ENCODE measurements at places on chromosomes 6 and 20.

DNA sequence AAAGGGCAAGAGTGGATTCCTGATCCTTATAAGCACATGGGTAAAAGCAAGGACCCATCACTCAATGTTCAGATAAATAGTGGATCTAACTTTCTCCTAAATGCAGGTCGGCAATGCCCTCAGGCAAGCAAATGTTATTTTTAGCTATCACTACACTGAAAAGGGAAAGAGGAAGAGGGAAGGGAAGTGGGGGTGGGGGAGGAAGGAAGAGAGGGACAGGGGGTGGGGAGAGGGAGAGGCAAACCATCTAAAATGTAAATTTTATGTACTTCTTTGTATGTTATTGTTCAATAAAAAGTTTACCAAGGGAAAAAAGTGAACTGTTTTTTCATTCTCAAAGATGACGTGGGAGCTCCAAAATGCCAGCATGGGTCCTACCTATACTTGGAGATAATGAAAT lies 44.2 kb downstream of the CHD6 start:
- H3K4me1 ChIP-seq: peaks cover 50% of the 10 kb centered on the region
- H3K4me3 ChIP-seq: peak overlapping the region; percentile 39
- peak overlapping the region; percentile 78 for H3K27ac ChIP-seq
- H3K36me3 ChIP-seq: peaks cover 4% of the 10 kb centered on the region
- no peaks in the 10 kb centered on the region for H3K27me3 ChIP-seq

- H3K36me3 ChIP-seq: peaks cover 14% of the 10 kb centered on the region
- peak; percentile 75 for DNase-seq
Measured at GRCh38 chr6:27836783-27837624, 75.2 kb downstream of the OR2B2 start.

DNA sequence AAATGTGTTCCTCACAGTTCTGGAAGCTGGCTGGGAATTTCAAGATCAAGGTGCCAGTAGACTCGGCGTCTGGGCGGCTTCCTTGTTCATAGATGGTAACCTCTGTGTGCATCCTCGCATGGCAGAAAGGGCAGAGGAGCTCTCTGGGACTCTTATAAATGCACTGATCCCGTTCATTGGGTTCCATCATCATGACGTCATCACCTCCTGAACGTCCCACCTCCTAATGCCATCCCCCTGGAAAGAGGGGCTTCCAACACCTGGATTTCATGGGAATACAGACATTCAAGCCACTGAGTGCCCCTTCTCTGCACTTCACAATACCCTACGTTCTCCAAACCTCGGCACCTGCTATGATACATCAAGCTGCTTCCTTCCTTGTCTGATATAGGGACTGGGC lies 37.5 kb upstream of the THBS2 start:
- H3K27me3 ChIP-seq: peaks cover 10% of the 10 kb centered on the region
- no peak overlapping the region for H3K27ac ChIP-seq
- DNase-seq: no peak
- H3K4me3 ChIP-seq: no peak overlapping the region

GRCh38 chr6:170165471-170166117 lies 125.3 kb downstream of the DLL1 start:
- H3K36me3 ChIP-seq: no peaks in the 10 kb centered on the region
- DNase-seq: no peak
- no peak overlapping the region for H3K4me3 ChIP-seq
- H3K27ac ChIP-seq: no peak overlapping the region

DNA sequence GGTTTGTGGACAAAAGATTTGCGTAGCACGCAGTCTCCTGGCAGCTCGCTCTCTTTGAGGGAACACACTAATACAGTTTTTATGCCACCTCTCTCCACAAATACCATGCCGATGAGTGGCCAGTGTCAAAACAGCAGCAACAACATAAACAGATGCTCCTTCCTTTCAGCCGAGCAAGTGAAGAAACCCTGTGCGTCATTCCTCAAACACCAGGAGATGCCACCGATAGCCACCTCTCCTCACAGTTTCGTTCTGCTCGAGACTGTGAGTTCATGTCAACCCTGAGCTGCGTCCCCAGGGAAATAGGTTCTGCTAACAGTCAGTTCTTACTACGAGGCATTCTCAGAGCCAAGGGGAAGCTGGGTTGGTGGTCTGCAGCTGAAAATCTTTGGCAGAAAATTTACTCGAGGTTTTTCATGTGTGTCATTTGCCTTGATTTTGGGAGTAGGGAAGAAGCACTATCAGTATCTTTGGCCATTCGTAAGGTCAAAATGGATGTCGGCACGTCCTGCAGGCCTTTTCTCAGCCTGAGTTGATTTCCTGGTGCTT lies 59.9 kb downstream of the EYA2 start:
- no peak overlapping the region for H3K27ac ChIP-seq
- H3K36me3 ChIP-seq: no peaks in the 10 kb centered on the region
- peaks cover 11% of the 10 kb centered on the region for H3K27me3 ChIP-seq
- DNase-seq: no peak
- no peak overlapping the region for H3K4me3 ChIP-seq

GRCh38 chr20:62886709-62887058 lies 25.1 kb upstream of the TCFL5 start:
- peaks cover 6% of the 10 kb centered on the region for H3K4me1 ChIP-seq
- DNase-seq: no peak
- H3K27me3 ChIP-seq: no peaks in the 10 kb centered on the region
- H3K27ac ChIP-seq: peak overlapping the region; percentile 75

DNA sequence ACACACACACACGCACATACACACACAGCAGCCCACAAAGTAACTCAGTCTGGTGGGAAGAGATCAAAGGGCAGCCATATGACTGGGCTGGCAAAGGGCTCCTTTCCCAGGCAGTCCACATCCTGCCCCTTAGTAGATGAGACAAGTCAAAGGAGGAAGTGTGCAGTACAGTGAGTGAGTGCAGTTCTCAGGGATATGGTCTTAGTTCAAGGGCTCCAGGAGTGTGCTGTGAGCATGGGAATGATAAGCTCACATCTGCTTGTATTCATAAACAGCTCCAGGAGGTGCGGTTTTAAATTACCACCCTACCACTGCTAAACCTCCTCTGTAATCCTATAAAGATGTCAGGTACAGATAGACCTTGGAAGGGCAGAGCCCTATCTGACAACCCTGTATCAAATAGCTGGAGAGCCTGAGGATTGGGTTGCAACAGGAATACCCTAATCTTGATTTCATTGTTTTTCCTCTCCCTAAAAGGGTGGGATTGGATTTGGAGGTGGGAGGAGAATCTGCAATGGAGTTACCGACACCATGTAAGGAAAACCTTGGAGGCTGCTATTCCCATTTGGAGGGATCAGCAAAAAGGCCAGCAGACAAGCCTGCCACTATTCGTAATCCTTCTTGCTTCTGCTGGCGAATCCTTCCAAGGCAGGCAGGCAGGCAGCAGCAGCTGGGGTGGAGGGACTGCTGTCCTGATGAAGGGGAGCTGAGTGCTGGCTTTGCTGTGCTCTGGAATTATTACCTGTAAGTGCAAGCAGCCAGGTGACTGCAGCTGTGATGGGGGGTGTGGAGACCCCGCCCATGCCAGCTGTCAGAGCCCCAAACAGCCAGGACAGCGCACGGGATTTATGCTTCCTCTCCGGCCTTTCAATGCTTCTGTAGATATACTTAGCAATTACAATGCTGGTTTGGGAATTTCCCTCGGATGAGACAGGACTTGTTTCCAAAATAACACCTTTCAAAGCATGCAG lies 342.7 kb downstream of the PRL start:
- no peaks in the 10 kb centered on the region for H3K36me3 ChIP-seq
- DNase-seq: no peak
- no peaks in the 10 kb centered on the region for H3K27me3 ChIP-seq
- no peak overlapping the region for H3K4me3 ChIP-seq

DNA sequence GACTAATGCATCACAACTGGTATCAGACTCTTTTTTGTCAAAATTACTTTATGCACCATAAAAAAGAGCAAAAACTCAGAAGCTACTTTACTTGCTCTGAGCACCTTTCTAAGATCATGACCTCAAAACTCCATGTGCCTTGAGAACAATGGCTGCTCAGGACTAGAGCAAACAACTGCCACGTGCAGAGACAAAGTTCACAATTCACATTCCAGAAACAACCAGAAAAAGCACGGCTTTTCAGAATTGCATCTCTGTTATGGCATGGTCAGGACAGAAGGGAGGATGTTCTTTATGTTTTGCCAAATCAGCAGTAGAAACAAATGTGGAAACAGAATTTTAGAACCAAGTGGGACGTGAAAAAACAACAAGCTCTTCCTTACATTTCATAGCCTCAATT lies 70.5 kb downstream of the CNKSR3 start:
- no peaks in the 10 kb centered on the region for H3K4me1 ChIP-seq
- no peak overlapping the region for H3K27ac ChIP-seq
- peaks cover 19% of the 10 kb centered on the region for H3K27me3 ChIP-seq
- no peak for DNase-seq

DNA sequence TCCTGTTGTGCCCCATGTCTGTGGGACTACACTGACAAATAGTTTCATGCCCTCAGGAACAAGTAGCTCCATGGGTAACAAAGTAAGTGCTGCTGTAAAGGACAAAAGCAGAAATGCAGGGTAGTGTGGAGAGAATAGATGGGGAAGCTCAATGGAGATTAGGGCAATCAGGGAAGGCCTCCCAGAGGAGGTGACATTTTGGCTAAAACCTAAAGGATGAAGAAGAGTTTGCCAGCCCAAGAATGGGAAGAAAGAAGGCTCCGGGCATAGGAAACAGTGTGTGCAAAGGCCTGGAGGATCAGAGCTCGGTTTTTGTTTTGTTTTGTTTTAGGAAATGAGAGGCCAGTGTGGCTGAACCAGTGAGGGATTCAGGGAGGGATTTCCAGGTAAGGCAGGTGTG lies 43.6 kb upstream of the FAM83D start:
- peak overlapping the region; percentile 90 for H3K27ac ChIP-seq
- peak overlapping the region; percentile 2 for H3K4me3 ChIP-seq
- peaks cover 91% of the 10 kb centered on the region for H3K4me1 ChIP-seq
- no peak for DNase-seq

DNA sequence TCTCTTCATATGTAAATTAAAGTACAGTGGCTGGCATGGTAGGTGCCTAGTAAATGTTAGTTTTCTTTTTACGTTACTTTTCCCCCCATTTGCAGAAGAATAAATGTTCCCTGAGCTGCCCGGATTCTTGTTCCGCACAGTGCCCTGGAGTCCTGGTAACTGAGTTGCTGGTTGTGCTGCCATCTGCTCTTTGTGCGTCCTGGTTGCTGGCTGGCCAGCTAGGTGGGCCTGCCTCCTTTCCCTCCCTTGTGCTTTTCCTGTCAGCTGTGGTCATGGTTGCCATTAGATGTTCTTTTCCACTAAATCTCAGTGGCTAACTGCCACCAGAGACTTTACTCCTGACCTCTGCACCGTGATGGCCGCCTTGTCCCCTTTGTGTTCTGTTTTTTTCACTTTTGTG lies 28.6 kb downstream of the CEP43 start:
- H3K27me3 ChIP-seq: no peaks in the 10 kb centered on the region
- peak overlapping the region; percentile 43 for H3K27ac ChIP-seq
- peaks cover 38% of the 10 kb centered on the region for H3K36me3 ChIP-seq
- H3K4me1 ChIP-seq: peaks cover 22% of the 10 kb centered on the region
- DNase-seq: no peak

- H3K27ac ChIP-seq: no peak overlapping the region
- no peaks in the 10 kb centered on the region for H3K4me1 ChIP-seq
- no peak overlapping the region for H3K4me3 ChIP-seq
- DNase-seq: no peak
- no peaks in the 10 kb centered on the region for H3K27me3 ChIP-seq
Measured at GRCh38 chr6:147078106-147078505, 126.1 kb upstream of the STXBP5 start.

DNA sequence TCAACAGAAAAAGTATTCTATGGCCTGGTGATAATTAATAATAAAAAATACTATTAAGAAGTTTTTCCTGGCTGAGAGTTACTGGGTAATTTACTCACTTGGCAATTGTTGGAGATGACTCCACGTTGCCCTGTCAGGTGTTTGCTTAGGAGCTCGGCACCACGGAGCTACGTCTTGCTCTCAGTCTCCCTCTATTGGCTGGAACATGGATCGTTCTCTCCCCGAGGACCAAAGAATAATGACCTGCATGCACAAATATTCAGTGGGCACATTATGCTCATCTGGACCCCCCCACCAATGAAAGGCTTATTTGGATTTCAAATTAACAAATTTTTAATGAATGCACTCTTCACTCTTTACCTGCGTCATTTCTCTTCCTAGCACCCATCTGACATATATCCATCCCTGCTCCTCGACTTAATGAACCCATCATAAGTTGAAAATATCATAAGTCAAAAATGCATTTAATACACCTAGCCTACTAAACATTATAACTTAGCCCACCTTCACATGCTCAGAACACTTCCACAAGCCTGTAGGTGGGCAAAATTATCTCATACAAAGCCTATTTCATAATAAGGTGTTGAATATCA lies 71.0 kb upstream of the CD83 start:
- H3K27me3 ChIP-seq: no peaks in the 10 kb centered on the region
- peaks cover 2% of the 10 kb centered on the region for H3K4me1 ChIP-seq
- H3K4me3 ChIP-seq: no peak overlapping the region
- no peaks in the 10 kb centered on the region for H3K36me3 ChIP-seq

GRCh38 chr6:147855803-147856482 lies 347.5 kb downstream of the SAMD5 start:
- H3K27ac ChIP-seq: peak overlapping the region; percentile 43
- H3K27me3 ChIP-seq: no peaks in the 10 kb centered on the region
- H3K4me3 ChIP-seq: no peak overlapping the region
- no peaks in the 10 kb centered on the region for H3K36me3 ChIP-seq

DNA sequence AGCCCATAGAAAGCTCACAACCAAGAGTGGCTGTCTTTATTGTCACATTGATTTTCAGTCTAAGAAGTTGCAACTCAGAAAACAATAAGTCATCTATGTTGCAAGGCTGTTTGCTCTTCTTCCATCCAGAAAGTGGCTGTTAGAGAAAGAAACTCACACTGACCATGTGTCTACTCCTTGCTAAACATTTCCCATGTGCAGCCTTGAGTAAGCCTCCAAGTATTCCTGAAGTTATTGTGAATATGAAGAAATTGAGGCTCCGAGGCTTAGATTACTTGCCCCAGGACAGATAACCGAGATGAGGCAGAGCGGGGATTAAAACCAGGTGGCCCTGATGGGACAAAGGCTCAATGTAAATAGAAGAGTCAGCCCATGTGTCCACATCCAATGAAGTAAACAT lies 105.0 kb downstream of the SPTLC3 start:
- H3K4me1 ChIP-seq: no peaks in the 10 kb centered on the region
- no peak overlapping the region for H3K4me3 ChIP-seq
- H3K27ac ChIP-seq: no peak overlapping the region
- H3K27me3 ChIP-seq: no peaks in the 10 kb centered on the region
- H3K36me3 ChIP-seq: no peaks in the 10 kb centered on the region
